ENCODE measurements at places on chromosomes 5 and 9.

- no peak for DNase-seq
Observed at GRCh38 chr5:103801681-103802080, 239.1 kb upstream of the NUDT12 start.

GRCh38 chr9:134635351-134636148 lies 6.1 kb upstream of the COL5A1 start:
- DNase-seq, result no peak

DNA sequence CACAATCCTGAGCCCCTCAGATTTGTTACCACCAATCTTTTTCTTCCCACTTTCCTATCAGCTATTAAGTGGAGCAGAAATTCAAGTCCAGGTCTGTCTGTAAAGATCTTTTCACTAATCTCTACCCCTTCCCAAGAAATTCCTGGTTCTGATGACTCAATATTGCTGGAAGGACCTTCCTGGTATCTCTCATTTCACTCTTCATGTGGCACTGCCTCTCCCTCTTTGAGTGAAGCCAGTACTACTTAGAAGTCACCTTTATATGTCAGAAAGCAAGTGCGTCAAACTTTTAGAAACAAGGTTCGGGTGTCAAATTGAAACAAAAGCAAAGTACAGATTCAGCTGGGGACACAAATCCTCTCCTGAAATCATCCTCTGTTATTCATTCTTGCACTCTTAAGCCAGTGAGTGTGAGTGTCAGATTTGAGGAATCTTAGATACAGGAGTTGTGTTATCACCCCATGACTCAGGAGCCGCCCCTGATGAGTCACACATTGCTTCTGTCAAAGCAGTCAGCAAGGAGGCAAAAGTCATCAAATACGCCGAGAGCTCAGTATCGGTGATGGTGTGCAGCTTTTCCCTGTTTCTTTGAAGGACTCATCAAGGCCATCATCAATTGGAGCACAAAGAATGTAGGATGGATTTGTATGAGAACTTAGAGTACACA lies 313.0 kb downstream of the CETN3 start:
- DNase-seq, result no peak

DNA sequence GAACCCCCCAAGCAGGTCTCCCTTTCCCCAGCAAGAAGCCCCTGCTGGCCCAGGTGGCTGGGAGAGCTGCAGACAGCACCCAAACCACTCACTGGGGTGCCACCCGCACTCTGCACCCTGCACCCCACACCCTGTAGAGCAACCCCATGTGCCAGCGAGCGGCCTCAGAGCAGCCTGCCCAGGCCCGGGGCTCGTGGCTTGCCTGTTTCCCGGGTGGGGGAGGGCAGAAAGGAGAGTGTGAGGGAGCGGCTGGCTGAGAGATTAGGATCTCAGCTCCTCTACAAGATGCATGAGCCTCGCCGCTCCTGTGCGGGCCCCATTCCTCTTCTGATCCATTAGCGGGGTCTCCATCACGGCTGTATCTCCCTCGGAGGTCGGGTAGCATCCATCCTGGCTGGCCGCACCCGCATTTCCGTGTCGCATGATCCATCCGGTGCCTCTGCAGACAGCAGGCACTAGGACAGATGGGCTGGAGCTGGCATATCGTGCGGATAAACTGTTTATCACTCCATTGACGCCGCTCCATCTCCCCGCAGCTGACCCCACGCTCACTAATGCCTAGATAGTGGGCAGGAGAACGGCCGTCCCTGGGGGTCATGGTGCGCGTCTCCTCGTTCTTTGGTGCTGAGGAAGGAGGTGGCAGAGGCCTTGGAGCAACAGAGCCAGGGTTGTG lies 54.4 kb downstream of the MRPL36 start:
- no peak for DNase-seq

DNA sequence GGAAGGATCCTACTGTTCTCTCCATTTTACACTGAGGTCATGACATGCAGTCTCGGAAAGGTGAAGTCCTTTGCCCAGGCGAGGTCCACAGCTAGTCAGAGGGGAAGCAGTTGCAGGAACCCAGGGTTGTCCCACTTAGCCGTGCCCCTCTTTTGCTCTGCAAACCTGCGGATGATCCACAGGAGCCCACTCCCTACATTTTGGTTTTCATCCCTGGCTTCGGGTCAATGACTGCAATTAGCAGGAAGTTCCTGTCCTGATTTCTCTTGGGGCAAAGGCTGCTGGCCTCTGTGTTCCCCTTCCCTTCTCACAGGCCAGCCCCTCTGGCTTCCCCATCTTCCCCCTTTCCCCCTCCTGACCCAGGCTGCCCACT lies 1.3 kb downstream of the SLC2A8 start:
- no peak for DNase-seq

GRCh38 chr9:105662184-105663104 lies at the start of gene TAL2:
Gene TAL2 (plus strand): TSS chr9:105662457. CDS start chr9:105662497, 40 bp downstream.
- no peak for DNase-seq

- no peak for DNase-seq
Observed at GRCh38 chr5:126877602-126878001, 100.7 kb downstream of the LMNB1 start.

DNA sequence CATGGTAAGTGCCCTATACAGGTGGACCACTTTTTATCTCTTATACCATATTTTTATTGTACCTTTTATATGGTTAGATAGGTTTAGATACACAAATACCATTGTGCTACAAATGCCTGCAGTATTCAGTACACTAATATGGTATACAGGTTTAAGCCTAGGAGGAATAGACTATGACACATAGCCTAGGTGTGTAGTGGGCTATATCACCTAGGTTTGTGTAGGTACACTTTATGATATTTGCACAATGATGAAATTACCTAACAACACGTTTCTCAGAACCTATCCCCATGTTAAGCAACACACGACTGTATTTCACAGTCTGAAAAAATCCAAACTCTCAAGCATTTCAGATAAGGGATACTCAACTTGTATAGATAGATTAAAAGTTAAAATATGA lies 9.6 kb upstream of the PHF24 start:
- no peak for DNase-seq

GRCh38 chr9:87343816-87344430 lies 153.7 kb upstream of the DAPK1 start:
- no peak for DNase-seq

DNA sequence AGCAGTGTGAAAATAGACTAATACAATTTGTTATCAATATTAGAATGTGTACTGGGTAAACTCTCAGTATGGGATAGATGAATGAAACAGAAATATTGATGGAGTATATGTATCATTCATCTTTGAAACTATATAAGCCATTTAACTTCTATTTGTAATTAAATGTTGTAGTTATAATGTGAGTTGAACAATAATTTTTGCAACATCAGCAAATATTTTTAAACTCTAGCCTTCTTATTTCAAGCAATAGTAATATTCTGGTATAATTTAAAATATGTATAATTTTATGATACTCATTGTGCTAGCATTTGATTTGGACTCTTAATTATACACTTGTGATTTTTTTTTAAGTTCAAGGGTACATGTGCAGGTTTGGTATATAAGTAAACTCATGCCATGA lies 59.6 kb upstream of the RGMB start:
- no peak for DNase-seq

DNA sequence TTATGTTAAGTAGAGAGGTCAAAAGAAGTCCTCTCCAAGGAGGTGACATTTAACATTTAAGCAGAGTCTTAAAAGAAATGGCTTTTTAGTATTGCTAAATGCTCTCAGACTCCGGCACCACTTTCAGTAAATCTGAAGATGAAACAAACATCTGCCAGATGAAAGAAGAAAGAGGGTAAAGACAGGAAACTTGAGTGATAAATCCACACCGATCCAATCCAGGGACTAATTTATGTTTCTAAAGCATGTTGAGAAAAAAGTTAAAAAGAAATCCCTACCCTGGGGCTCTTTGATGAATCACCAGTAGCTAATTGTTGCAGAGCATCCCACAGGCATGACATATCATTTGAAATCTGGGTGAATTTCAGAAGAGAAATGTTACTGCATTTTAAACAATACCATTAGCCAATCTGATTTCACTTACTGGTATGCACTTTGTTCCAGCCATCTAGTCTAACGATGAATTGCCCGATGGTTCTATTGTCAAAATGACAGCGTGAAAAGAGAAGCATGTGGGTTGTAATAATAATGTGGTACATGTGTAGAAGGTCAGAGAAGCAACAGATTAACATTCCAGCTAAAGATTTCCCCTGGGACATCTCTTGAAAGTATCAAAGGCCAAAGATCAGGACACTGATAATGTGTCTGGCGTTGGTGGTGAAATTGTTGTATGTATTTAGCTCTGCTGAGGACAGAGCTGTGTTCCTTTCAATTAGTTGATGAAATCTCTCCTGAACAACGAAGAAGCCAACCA lies 485.7 kb downstream of the CSNK1G3 start:
- DNase-seq, result no peak

- no peak for DNase-seq
Observed at GRCh38 chr5:20615888-20616563, 628.0 kb upstream of the CDH18 start.

- DNase-seq, result no peak
Observed at GRCh38 chr9:90552317-90552716, 90.3 kb downstream of the DIRAS2 start.

GRCh38 chr9:129284607-129285291 lies 106.7 kb upstream of the IER5L start:
- no peak for DNase-seq

DNA sequence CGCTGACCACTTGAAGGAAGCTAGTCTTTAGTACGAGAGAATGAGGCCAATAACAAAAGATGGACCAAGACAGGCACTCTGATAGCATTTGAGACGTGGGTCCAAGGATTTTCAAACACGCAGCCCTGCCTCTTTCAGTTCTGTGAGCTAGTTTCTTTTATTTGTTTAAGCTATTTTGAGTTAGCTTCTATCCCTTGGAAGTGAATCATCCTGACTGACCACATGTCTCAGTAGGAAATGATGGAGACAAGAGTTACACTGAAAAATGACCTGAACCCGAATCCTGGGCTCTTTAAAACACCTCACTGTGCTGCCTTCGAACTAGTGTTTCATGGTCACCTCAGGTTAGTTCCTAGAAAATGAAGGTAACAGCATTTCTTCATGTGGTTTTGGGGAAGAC lies 9.9 kb downstream of the TEK start:
- no peak for DNase-seq

DNA sequence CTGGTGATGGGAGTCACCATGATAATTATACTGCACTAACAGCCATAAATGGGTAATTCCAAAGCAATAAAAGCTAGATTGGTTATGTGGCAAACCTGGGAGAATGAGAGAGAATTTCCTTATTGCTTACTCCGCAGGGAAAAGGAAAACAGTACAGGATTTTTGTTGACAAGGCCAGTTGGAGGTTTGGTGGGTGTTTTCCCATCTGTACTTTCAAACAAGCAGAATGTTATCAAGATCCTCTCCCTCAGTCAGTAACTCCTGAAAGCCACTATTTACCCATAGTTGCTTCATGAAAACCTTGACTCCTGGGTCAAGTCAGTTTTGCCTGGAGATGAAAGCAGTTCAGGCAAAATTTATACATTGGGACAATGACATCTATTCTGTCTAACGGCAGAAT lies 26.4 kb downstream of the IL9 start:
- no peak for DNase-seq

DNA sequence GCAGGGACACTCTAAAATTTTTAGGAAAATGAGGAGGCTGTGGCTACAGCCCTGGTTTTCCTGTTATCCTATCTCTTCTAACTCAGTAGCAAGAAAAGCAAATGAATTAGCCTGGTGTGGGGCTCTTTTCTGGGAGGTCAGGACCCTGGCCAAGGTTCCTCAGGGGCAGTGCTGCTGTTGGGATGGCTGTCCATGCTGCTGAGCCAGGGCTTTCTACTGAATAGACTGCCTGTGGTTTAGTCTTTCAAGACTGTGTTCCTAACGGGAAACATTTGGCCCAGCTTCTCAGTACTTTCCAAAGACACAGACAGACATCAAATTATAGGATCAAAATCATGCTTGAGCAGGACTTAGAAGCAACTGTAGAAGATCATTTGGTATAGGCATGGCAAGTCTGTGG lies 18.1 kb downstream of the TNC start:
- no peak for DNase-seq

DNA sequence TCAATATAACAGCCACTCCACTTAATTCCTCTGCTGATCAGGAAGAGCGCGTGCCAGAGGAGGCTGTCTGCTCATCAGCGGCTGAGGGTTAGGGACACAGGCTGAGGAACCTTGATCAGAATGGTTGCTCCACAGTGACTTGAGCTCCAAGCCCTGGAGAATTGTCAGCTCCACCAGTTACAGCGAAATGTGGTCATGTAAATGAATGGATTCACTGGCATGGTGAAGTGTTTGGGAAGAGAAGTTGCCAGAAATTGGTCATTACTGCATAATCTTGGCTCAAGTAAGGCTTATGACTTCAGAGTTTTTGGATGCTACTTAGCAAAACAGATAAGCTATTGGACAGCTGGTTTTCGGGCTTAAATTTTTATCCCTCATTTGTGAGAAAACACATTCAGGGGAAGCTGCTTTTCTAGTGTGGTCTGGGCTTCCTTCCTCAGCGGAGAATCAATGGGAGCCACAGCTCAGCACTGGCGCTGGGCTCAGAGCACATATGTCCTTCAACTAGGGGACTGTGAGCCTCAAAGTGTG lies 65.0 kb downstream of the PRRT1B start:
- no peak for DNase-seq

GRCh38 chr5:173035904-173036707 lies 20.0 kb upstream of the CREBRF start:
- no peak for DNase-seq

DNA sequence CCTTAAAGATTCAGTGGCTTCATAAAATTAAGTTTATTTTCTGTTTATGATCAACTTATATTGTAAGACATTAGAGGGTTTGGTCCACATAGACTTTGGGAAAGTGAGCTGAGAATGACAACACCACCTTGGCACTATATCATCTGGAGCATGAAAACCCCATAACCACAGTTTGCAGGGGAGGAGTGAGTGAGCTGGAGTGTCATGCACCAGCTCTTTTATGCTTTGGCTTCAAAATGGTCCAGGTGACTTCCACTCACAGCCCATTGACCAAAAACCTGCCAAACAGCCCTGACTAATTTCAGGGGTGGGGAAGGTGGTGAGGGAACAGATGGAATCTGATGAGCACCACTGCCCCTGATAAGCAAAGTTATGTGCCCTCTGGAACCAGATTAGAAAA lies 295.8 kb downstream of the DMRTA1 start:
- no peak for DNase-seq

GRCh38 chr9:84709056-84709455 lies 39.5 kb downstream of the NTRK2 start:
- DNase-seq, result no peak

DNA sequence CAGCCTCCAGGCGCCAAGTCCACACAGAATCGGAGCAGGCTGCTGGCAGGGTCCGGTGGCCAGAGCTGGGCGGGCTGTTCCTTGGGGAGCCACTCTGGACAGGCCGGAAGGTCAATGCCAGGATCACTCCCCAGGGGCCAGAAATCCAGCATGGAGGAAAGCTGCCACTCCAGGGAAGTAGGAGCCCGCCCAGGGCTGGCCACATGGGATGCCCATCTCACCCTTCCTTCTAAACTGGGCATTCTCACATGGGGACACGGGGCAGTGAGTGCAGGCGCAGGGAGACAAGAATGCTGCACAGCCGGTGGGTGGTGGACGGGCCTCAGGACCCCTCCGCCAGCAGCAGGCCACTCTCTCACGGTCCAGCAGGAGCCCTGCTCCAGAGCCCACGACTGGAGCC lies 58.2 kb downstream of the ADAMTS2 start:
- DNase-seq, result no peak
